ENCODE measurements at places on chromosomes 2 and 18.

DNA sequence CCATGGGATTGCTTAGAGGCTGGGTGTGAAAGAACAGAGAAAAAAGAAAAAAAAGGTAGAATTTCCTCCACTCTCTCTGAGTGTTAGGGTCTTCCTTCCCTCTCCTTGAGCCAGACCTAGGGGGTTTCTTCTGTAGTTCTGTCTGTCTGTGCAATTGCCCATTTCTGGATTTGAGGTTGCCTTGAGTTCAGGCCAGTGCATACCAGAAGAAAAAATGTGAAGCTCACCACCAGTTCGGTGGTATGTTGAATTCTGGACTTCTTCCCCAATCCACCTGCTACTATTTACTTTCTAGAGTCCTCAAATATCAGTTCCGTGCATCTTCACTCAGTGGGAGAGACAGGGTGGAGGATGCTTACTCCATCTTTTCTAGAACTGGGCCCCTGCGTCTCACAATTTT lies 15.3 kb upstream of the SELENOI start:
- DNase-seq: no peak

DNA sequence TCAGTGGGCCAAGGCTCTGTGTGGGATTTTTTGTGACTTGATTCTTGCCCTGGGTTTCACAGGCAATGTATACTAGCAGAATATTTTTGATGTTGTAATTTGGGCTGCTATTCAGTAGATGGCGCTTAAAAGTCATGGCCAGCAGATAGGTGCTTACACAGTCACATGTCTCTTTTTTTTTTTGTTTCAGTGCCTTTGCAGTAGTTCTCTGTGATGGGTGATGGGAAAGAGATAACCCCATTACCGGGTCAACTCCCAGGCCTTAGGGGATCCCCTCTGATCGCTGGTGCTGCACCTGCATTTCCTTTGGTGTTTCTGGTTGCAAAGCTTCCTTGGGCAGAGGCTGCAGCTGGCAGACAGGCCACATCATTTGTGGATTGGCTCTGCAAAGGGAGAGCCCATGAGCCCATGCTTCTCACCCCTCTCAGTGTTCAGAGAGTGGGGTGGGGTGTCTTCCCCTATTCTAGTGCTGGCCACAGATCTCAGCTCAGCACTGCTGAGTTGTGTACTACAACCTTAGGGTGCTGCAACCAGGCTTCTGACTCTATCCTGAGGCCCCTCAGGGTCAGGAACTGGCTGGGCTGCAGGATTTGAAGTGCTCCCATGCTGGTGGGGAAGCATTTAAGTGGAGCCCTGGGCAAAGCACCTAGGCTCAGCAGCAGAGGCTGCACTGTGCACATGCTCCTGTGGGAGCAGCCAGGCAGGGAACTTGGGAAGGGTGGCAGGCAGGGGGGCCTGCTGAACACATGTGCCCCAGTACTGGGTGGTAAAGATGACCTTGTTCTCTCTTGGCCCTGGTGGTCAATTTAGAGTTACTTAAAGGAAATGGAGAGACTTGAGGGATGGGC lies 219.8 kb upstream of the SPHKAP start:
- DNase-seq: no peak

GRCh38 chr18:48951448-48952286 lies 902 bp upstream of the SMAD7 start:
- peak; percentile 96 for DNase-seq

DNA sequence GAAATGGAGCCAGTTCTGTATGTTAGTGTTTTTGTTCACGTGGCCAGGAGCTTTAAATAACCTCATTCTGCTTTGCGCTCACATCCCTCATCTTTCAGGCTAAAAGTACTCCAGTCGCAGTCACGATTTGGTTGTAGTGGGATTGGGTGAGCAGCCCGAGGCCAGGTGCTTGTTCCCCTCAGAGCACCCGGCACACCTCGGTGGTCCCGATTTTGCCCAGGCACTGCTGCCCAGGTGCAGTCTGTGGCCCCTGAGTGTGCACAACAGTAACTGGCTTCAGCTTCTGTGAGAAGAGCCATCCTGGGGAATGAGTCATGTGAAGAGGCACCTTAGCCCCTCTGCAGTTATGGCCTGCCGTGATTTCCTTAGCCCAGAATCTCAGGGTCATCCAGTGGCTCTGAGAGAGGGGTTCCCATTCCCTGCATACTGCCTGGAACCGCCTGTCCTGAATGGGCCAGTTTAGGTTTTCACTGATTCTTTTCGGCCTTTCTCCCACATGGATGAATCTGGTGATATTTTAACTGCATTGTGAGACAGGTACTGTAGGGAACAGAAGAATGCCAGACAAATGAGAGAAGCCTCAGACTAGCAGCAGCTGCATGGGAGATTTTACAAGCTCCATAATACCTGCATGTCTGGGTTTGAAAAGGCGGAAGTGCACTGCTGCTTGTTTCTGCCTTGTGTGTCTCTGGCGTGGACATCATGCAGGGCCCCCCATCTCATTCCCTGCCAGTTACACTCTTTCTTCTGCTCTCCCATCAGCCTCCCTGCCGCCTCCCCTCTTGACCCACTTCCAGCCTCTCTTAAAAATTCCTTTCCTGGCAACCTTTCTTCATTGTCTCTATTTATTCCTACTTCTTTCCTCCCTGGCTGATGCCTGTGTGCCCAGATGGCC lies 33.5 kb downstream of the IMPA2 start:
- DNase-seq: no peak

- no peak for DNase-seq
Observed at GRCh38 chr18:29892960-29893558, 1149.5 kb downstream of the DSC3 start.

DNA sequence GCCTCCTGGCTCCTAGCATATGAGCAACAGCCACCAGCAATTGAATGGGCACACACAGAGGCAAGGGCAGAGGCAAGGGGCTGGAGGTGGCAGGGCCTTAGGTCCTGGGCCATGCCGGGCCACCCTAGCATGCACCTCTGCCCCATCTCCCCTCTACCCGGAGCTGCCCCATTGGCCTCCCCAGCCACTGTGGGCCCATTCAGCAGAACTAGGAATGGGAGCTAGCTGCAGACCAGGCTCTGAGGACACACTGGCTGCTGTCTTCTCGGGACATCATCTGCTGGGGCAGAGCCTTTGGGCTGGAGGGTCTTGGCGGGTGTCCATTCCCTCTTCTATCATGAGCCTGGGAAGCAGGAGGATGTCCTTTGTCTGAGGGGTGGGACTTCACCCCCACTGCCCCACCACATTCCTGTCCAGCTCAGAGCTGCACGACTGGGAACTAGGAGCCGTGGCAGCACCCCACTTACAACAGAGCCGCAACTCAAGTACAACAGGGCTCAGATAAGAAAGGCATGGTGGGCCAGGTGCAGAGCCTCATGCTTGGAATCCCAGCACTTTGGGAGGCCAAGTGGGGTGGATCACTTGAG lies 800 bp downstream of the VIL1 start:
- peak; percentile 7 for DNase-seq

- no peak for DNase-seq
Observed at GRCh38 chr2:241910604-241911520, 41.3 kb downstream of the RTP5 start.

DNA sequence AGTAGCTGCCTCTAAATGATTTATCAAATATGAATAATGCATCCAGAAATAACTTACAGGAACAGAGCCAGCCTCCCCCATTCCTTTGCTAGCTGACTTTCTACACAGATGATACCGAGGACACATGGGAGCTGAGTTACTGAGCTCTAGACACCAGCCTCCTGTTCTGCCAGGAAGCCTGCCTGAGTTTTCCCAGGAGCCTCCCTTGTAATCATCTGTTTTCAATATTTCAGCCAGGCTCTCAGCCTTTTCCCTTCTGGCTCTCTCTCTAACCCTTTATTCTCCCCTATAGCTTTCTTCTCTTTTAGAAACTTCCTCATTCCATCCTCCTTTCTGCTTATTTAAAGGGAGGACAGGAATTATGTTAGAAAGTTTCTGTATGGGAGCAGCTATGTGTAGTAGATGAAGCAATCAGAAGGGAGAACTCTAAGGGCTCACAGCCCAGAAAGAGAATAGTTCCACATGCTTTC lies 911.6 kb downstream of the TDRD15 start:
- peak; percentile 58 for DNase-seq

GRCh38 chr2:236576953-236577352 lies 7.3 kb downstream of the ACKR3 start:
- DNase-seq: no peak

- DNase-seq: no peak
Observed at GRCh38 chr2:55947752-55948151, 24.2 kb upstream of the EFEMP1 start.

DNA sequence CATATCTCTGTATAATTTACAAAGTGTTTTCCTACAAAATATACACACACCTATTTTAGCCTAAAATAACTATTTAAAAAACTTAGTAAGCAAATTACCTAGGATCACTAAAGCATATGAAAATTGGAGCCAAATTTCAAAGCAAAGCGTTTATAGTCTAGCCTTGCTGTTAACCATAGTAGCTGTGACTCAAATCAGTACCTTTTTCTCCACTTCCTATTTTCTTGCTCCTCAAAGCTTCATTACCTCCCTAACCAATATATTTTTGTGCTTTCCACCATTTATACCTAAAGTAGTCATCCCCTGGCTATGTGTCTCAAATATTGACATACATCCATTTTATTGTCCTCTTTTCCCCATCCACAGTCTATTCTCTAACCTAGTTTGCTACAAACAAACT lies 73.1 kb downstream of the ERBB4 start:
- DNase-seq: no peak

DNA sequence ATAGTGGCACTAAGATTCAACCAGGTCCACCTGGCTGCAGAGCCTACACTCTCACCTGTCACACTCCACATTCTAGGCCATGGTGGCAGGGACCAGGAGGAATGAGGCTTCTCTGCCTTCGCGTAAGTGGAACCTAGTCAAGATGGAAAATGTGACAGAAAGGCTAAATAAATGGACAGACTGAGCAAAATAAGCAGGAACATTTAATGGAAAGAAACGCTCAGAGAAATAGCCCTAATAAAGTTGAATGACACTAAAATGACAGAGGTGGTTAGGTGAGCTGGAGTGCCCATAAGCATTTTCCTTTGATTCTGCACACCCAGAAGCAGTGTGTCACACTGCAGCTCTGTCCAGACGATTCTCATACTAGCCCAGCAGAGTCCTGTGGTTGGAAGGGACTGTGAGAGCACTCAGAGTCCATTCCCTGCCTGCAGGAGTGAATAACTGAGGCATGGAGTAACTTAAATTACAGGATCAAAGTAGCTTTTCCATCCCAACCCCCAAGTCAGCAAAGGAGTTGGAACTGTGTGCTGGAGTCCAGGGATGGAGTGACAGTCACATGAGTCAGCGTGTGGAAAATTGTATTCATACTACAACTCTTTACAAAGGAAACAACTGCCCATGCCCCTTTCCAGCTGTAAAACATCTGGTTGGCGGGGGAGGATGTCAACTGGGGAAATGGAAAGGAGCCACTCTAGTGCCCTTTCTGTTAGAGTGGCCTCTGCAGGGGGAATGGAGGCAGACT lies 105.4 kb upstream of the LGALSL start:
- no peak for DNase-seq

- no peak for DNase-seq
Observed at GRCh38 chr18:2459886-2460285, 111.4 kb downstream of the METTL4 start.

GRCh38 chr2:184129073-184129472 lies 469.3 kb upstream of the ZNF804A start:
- DNase-seq: no peak

- DNase-seq: no peak
Observed at GRCh38 chr2:26696351-26696816, 3.9 kb downstream of the KCNK3 start.

- DNase-seq: no peak
Observed at GRCh38 chr2:101446869-101447268, 28.0 kb downstream of the RFX8 start.

- no peak for DNase-seq
Observed at GRCh38 chr2:111689941-111690340, 194.1 kb downstream of the ANAPC1 start.

DNA sequence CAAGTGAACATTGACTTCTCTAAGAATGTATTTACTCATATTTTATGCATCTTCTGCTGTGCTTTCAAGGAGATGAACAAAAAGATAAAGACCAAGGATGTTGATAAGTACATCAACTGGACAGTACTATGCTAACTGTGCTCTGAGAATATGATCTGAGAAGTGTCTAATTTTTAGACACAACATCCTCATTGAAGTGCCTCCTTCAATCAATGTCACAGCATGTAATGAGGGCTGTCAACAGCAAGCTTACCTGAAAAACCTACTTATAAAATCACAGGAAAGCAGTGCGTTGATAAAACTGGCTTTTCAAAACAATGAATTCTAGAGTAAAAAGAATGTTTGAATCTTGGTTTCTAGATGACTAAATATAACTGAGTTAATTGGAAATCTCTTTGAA lies 452.9 kb upstream of the DSEL start:
- DNase-seq: no peak

DNA sequence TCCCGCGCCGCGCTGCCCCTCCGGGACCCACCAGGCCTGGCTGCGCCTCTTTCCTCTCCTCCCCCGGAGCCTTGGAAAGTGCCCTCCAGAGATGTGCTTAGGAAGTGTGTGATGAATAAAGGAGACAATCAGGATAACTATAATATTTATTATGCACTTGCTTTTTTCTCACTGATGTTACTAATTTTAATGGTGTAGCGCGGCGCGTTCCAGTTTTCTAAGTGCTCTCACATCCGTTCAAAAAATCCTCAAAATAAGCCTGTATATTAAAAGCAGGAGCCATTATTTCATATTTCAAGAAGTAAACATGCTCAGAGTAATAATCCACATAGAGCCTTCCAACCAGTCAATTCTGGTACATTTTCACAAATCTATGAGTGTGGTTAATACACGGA lies 941 bp upstream of the MPPE1 start:
- no peak for DNase-seq

DNA sequence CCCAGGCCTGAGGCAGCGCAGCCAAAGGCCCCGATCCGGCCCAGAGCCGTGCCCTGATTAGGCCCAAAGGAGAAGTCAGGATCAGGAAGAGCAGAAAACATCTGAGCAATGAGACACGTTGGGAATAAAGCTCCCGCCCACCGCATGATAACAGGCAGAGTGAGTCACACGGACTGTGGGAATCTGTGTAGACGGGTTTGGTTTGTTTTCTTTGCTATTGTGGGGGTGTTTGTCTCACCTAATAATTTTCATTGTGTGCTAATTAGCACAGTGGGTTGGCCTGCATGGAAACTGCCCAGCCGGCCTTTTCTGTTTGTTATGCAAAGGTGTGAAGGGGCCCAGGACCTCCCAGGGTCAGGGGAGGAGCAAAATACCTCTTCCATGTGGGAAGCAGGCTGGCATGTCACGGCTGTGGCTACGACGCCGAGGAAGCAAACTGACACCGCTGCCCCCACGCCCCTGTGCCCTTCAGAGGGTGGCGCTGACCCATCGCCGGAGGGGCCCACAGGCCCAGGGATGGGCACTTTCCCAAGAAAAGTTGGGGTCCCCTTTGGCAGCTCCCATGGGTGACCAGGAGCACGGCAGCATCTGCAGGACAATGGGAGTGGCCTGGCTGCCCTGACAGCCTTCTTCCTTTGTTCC lies 68.4 kb upstream of the CTDP1 start:
- DNase-seq: no peak

DNA sequence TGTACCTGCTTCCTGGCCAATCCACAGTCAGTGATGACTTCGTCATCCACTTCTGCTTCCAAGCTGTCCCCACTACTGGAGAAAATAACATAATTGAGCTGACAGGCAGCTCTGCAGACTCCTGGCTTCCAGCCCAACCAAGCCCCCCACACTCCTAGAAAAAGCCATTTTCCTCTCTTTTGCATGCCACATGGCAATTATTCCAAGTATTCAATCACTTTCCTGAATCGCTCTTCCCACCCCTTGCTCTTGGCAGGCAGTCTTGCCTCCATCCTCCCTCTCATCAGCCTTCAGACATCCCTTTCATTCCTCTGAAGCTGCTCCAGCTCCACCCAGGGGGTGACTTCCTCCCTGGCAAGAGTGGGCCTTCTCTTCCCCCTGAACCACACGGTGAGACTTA lies 14.3 kb upstream of the ST8SIA5 start:
- no peak for DNase-seq

- no peak for DNase-seq
Observed at GRCh38 chr2:239109041-239109927, 261.4 kb downstream of the TWIST2 start.
